NCI-H2081 treated with DMSO at 0.1 percent for 48 hours (cell line): ENCODE measurements at places on chromosomes 7 and 10.

GRCh38 chr10:74752371-74753040 lies 73.9 kb upstream of the KAT6B start:
- DNase-seq, result no peak

GRCh38 chr10:73182568-73182967 lies 14.6 kb downstream of the FAM149B1 start:
- DNase-seq, result no peak

GRCh38 chr7:17601921-17602320 lies 303.5 kb downstream of the AHR start:
- no peak for DNase-seq

DNA sequence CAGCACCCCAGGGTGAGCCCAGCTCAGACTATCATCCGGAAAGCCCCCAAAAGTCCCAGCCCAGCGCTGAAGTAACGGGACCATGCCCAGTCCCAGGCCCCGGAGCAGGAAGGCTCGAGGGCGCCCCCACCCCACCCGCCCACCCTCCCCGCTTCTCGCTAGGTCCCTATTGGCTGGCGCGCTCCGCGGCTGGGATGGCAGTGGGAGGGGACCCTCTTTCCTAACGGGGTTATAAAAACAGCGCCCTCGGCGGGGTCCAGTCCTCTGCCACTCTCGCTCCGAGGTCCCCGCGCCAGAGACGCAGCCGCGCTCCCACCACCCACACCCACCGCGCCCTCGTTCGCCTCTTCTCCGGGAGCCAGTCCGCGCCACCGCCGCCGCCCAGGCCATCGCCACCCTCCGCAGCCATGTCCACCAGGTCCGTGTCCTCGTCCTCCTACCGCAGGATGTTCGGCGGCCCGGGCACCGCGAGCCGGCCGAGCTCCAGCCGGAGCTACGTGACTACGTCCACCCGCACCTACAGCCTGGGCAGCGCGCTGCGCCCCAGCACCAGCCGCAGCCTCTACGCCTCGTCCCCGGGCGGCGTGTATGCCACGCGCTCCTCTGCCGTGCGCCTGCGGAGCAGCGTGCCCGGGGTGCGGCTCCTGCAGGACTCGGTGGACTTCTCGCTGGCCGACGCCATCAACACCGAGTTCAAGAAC lies 1.1 kb downstream of the VIM start:
- DNase-seq, result no peak

DNA sequence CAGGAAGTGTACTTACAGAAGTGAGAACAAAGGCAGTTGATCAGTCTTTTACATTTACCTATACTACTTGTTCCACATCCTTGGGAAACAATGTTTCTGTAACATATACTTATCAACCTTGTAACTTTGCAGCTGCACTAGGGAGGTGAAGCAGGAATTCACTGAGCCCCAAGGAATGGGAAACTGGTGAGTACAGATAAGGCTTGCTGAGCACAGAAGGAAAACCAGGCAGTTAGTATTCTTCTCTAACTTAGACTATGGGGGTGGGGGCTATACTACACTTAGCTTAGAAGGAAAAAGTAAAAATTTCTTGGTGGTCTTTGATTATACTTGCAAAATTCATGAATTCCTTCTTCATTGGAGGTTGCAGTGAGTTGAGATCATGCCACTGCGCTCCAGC lies 6.9 kb upstream of the ZNF33A start:
- no peak for DNase-seq

DNA sequence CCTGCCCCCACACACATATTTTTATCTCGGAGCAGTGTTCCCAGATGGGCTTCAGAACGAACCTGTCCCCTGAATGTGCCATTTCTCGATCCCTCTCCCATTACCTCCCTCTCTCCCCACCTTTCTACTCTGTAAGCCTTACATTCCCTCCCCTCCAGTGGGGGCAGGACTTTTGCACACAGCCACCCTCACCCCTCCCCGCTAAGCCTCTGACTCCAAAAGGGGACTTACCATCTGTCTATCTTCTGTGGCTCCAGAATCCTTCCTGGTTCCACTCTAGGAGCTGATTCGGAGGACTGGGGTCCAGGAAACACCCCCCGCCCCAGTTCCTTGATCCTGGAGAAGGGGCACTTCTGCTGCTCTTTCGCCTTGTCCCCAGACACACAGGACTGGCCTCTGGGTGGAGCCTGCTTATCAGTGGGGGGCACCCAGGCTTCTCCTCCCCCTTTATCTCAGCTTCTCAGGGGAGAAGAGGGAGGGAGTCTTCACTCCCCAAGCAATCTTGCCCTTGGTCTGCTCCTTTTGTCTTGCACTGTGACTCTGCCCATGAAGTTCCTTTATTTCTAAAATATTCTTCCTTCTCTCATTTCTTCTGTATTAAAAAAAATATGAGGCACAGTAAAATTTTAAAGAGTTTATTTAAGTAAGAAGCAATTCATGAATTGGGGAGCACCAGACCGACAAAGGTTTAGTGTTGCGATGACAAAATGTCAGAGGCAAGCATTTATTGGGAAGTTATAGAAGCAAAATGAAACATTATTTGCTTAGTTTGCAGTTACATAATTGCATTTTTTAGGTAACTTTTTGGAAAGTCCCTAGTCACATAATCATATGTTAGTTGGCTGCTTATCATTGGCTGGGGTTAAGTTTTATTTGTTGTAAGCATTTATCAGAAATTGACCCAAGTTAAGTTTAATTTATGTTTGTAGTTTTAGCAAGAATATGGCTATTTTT lies at the start of gene KEL:
KEL (minus strand) TSS at position 391 of the 954 bp plus-strand sequence; CDS start at position 234, 157 bp downstream.
- DNase-seq, result no peak

DNA sequence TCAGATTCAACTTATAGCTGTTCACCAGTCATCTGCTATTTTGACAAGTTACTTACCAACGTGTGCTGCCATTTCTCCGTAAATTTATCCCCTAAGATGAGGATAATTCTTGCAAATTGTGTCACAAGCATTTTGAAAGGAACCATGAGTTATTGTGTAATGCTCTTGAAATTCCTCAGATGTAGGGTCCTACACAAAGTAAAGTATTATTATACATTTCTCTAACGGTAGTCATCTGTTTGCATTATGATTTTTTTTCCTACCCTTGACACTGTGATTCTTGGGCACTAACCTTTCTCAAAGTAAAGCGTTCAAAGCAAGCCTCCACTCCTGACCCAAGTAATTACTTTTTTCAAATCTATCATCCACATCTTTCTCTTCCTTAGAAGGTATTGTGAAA lies 8.1 kb downstream of the HERC4 start:
- DNase-seq, result no peak

- DNase-seq, result no peak
Measured at GRCh38 chr10:17662193-17663138, 18.5 kb downstream of the STAM start.

DNA sequence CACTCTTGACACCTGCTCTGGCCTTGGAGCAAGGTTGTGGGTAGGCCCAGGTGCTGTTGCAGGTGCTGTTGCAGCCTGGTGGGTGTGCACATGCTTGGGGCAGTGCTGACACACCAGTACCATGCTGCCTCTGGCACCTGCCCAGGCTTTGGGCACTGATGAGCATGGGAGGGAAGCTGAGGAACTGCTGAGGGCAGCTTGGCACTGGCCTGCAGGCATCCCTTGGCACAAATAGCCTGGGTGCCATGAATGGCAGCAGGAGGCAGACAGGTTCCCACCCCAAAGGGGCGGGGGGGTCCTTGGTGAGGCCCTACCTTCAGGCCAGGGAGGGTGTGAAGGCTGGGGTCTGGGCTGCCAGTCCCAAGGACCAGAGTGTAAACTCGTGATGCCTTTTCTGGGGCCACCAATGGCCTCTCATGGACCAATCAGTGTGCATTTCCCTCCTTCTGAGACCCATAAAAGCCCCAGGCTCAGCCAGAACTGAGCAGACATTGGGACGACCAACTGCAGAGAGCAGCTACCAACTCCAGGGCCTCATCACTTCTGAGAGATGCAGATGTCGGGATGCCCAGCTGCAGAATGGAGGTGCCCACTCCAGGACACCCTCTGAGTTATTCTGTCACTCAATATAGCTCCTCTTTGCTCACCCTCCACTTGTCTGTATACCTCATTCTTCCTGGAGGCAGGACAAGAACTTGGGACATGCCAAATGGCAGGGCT lies 547.4 kb downstream of the ZWINT start:
- no peak for DNase-seq

DNA sequence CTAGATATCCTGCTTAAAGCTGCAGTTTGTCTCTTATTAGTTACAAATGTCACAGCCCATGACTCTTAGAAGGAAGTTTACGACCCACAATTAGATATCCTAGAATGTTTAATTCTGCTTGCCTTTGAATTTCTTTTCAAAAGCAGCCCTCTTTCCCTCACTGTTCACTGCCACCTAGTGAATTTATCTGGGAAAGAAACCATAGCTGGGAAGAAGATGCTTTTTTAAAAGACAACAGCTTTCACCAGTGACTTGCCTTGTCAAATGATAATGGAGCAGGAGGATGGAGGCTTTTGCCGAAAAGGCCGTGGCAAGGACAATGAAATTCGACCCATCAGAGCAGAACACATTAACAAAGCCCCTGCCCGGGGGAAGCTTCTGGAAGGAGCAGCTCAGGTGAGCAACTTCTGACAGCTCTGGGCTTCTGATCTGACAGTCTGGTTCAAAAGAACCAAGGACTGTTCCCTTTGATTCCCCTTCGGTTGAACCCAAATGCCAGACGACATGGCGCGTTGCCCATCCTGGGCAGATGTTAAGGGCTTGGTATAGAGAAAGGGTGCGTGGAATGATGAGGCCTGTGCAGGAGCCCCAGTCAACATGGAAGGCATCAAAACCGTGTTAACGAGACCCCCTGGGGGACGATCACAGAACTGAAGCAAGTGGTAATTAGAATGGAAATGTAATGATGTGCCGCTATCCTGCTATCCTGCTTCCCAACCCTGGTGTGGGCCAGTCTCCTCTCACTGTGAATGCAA lies 236.8 kb downstream of the FRMD4A start:
- DNase-seq, result no peak

GRCh38 chr10:119658274-119658673 lies 7.1 kb downstream of the BAG3 start:
- DNase-seq, result no peak

DNA sequence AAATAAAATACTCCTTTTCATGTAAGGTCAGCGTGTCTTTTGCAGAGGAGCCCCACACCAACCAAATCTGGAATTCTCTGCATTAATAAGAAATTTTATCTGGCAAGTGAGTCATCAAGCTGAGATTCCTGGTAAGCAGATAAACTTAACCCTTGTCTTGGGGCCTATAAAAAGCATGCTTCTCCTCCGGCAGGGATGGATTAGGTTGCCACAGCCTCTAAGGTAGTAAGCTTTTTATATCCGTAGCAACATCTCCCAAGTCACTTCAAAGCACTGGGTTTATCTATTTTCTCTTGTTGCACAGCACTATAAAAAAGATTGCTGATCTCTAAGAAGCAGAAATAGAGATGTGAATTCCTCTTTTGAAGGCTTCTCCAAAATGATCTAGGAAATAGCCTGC lies 202.8 kb upstream of the NOBOX start:
- no peak for DNase-seq

DNA sequence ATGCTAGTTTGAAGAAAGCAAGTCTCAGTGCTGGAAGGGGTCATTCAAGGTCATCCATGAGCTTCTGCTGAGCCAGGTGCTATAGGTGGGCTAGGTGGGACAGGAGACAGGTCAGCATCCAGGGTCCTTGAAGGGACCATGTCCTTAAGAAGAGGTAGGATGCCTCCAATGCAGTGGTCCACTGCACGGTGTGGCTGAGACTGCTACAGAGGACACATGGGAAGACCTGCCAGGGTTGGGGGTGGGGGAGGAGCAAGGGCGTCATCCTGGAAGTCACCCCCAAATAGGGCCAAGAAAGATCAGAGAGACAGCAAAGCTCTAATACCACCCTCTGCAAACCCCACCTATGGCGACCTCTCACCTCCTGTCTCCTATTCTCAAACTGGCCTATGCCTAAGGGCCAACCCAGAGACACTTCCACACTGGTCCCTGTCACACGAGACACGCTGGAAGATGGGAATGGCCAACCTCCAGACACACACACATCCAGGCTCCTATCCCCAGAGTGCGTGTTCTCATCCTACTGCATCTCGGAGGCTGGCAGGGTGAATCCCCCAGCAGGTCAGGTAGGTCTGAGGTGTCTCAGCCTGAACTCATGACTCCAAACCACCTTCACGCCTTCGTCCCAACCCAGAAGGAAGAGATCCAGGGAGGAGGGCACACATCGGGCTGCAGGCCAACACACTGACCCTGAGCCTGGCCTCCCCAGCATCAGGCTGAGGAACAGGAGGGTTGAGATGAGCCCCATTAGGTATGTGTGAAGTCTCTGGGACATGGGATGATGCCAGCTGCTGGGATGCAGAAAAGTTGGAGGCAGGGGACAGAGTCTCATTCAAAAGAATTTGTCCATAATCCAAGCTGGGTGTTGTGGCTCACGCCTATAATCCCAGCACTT lies 5.6 kb upstream of the PPP1R35 start:
- DNase-seq, result no peak

DNA sequence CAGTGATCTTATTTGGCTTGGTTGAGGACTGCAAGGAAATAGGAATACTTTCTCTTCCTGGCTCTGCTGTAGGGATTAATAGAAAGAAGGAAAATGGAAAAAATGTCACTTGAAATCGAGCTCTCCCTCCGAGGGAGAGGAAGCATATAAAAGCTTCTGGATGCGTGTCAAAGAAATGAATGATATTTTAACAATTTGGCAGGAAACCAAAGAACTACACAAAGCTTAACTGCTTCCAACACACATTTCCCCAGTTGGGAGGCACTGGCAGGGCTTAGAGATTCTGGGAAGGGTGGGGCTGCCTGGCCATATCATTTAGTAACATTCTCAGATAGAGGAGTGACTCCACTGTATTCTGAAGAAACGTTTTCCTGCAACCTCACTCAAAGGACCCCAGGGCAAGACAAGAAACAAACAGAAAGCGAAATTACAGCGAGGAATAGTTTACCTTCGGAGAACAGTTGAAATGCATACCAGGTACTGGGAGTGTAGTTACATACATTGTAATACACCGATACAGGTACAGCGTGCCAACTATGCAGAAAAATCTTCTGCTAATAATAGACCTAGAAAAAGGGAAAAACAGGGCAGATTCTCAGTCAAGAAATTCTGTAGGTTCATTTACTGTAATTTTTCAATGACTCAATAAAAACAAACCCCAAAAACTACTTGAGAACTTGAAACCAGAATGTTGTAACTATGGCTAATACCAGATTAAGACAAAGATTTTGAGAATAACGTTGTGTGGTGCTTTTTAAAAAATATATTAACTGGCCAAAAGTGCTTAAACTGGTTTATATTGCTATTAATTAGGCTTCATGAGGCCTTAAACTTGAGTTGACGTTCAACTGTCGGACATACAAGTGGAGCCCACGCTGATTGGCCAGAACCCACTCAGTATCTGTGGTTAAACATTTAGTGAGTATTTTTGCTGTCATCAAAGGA lies 75.7 kb upstream of the ASAH2 start:
- DNase-seq, result no peak
